ENCODE measurements at places on chromosomes 1 and 21.

- no peak for DNase-seq
These were observed 2.2 kb upstream of the ARHGAP30 start for GRCh38 chr1:161071886-161072371.

DNA sequence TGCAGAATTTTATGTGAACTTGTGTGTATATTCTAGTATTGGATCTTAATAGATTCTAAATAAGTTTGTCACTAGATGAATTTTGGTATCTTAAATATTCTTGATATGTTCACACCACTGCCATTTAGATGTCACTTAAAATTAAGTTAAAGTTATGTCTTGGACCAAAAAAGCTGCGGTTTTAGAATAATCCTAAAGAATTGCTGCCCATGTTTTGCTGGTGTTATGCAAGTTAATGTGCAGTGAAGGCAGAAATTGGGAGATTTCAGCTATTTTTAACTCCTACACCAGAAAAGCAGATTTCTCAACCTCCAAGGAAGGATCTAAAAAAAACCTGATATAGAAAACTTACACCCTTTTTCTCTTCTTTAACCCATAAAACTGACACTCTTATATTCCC is 757 bp downstream of the ACADM start:
- no peak for DNase-seq

GRCh38 chr1:206824331-206824730 is 41.1 kb upstream of the IL20 start:
- no peak for DNase-seq

DNA sequence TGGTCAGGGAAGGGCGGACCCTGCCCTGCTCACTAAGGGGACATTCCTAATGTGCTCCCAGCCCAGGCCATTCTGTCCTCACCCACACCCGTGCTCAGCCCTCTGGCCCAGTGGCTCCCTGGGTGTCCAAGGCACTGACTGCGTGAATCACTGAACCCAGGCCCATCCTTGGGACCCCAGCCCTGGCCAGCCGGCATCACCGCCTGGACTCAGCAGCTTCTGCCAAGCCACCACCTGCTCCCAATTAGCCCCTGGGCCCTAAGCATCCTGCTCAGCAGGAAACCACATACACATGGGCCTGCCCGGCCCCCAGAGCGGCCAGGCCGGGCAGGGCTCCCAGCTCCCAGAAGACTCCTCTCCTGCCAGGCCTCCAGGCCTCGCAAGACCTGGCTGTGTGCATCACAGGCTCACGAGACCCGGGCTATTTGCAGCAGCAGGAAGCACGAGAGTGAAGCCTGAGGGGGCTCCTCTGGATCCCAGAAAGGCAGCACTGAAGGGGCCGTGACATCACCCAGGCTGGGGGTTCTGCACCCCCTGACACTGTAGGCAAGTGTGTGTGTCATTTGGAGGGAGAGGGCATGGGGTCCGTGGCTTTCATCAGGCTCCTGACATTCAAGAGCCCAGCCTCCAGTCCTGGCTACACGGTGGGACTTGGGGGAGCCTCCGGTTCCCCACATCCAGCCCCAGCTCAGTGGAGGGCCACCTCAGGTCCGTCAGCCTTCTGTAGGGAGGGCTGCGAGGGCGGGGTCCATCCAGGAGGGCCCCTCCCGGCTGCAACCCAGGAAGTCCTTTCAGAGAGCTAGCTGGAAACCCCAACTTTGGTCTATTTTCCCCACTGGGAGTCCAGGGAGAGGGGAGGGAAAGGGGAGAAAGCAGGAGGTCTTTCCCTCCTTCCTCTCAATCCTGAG is 1.6 kb downstream of the MFAP2 start:
- no peak for DNase-seq

- DNase-seq, result no peak
These were observed 38.8 kb downstream of the LUZP1 start for GRCh38 chr1:23129846-23130245.

- DNase-seq, result no peak
These were observed 40.8 kb upstream of the C1orf174 start for GRCh38 chr1:3940754-3941345.

- DNase-seq, result no peak
These were observed 181.8 kb downstream of the ZNF281 start for GRCh38 chr1:200228081-200228480.

- DNase-seq, result no peak
These were observed 64.9 kb upstream of the DIRAS3 start for GRCh38 chr1:68115308-68115707.

GRCh38 chr1:179091691-179092165 is 9.9 kb downstream of the TOR3A start:
- no peak for DNase-seq

- DNase-seq, result no peak
These were observed 31.0 kb upstream of the ARID1A start for GRCh38 chr1:26664802-26665201.

DNA sequence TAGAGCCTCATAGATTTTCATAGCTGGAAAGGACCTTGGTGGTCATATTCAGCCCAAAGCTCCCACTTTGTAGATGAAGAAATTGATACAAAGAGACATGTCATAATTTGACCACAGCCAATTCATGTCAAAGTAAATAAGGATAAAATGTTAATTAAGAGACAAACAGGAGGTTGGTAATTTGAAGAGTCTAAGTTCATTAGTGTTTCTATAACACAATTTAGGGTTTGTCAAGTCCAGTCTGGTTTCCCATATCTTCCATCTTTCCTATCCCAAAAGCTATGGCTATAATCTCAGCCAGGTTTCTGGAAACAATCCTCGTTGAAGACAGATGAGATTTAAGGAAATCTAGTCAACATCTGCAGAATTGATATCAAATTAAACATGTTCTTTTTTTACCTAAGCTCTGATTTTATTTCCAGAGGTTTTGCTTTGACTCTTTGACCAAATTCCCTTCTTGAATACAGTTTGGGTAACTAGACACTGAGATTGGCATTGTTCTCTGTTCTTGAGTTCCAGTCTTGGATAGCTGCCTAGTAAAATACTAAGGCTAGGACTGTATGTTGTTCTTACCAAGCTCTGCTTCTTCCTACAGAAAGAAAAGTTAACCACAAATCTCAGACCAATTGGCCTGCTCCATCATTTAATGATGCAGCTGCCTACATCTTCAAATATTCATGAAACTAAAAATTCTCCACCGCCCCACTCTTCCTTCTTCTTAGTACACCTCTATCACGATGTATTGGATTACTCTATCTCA is 62.0 kb downstream of the SLC44A5 start:
- no peak for DNase-seq

- DNase-seq, result peak; percentile 21
These were observed 99.2 kb downstream of the LHX8 start for GRCh38 chr1:75233302-75233929.

- DNase-seq, result no peak
These were observed 24.9 kb upstream of the MAN1A2 start for GRCh38 chr1:117342397-117342796.

DNA sequence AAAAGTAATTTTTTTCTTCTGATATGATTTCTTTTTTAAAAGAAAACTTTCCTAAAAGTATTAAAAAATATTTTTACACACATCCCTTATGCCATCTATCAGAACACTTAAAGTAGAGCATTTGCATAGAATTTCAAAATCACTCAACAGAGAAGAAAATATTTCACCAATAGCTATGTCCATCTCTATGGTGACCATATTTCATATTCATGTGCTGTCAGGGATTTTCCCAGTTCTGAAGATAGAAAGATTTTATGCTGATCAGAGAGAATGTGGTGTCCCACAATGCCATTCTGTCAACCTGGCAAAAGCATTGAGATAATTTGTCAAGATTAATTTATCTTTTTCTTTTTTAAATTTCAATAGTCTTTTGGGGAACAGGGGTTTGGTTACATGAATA is 87.0 kb downstream of the C4BPA start:
- DNase-seq, result no peak

- DNase-seq, result peak; percentile 84
These were observed 104.2 kb upstream of the IPO9 start for GRCh38 chr1:201724766-201725118.

GRCh38 chr1:47724432-47724999 is 272.7 kb downstream of the TRABD2B start:
- DNase-seq, result no peak

DNA sequence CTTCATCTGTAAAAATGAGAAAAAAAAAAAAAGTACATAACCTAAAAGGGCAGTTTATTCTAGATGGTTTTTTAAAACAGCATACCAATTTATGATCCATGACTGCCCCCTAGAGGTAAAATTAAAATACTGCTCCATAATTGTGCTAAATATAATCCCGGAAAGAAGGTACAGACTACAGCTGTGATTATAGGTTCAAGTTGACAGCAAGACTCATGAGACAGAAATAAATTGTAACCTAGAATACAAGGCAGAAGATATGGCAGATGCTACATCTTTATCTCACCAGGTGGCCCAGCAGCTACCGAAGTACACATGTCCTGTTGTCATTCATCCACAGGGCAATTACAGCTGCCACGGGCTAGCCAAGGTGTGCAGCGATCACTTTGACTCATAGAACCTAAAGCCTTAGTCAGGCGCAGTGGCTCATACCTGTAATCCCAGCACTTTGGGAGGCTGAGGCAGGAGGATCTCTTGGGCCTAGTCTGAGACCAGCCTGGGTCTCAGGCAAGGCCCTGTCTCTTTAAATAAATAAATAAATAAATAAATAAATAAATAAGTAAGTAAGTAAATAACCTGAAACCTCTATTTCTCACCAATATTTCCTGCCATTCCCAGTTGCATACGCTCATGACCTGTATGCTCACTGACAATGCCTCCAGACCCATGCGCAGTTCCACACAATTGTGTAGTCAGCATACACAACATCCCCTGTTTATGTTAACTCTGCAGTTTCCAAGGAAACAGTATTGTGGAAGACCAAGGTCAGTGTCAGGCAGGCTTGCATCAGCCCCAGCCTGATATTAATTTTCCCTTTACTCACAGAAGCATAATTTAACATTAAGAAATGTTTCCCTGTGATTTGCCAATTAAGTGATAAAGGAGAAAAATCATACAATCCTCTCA is 18.3 kb upstream of the PPIE start:
- DNase-seq, result peak; percentile 66

GRCh38 chr1:210800301-210800700 is 333.6 kb downstream of the KCNH1 start:
- no peak for DNase-seq

DNA sequence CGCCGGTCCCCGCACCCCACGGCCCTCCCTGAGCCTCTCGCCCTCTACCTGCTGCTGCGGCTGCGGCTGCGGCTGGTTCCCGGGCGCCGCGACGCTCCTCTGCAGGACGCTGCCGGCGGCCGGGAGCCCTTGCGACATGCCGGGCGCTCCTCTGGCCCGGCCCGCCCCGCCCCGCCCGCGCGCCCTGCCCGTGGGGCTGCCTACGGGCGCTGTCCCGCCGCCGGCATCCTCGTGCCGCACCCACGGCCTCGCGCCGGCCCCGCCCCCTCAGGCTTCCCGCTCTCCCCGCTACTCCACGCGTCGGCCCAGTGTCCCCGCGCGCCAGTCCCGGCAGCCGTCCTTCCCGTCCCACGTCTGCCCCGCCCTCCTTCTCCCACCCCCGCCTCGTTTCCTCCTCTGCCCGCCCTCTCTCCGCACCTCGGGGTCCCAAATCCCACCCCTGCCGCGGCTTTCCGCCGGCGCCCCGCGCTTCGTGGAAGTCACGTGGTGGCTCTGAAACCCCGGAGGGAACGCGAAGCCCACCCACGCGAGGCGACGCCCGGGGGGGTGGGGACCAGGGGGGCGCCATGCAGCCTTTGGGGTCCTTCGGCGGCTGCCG is at the start of gene BATF3:
BATF3 (minus strand) TSS at position 216 of the 598 bp plus-strand sequence; CDS start at position 138, 78 bp downstream.
- DNase-seq, result peak; percentile 19

DNA sequence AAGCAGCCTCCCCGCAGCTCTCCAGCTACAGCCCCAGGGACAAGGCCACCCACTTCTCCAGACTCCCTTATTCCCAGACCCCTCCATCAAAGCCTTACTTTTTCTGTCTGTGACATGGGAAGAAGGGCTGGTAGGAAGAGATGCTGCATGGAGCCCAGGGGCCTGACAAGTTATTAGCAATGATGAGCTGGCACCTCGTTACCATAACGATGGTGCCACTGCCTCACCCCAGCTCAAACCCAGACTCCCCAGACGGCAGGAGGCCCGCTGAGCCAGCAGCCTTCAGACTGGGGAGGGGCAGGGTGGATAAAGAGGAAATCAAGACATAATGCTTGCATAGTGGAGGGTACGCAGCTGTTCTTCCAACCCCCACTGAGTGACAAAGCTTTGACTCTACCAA is 3.3 kb downstream of the DLGAP3 start:
- DNase-seq, result no peak

DNA sequence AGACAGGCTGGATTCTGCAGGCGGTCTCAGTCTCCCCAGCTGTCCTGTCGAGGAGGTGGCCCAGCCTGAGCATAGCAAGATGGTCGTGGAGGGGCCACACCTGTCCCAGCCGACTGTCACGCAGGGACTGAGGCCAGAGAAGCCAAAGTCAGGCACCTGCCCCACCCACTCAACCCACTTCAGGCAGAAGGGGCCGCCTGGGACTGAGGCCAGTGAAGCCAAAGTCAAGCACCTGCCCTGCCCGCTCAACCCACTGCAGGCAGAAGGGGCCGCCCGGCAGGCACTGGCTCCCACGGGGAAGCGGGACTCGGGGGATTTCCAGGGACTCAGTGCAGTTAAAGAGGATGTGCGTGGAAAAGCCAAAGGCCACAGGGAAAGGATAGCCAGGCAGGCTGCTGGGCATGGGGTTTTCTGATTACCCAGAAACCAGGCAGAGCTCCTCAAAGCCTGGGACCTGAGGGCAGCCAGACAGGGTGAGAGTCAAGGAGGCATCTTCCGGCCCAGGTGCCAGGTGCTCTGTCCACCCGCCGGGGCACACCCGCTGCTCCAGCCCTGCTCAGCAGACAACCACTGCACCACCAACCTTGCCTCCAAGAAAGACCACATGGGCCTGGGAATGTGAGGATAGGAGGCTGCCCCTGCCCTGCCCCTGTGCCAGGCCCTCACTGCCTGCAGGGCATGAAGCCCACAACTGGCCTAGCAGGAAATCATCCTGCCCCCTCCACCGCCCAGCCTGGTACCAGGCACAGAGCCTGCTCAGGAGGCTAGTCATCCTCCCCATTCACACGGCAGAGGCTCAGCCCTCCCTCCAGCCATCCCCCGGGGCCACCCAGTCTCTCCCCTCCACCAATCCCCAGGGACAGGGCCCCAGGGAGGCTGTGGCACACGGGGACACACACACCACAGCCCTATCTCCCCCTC is 41.0 kb downstream of the MEGF6 start:
- DNase-seq, result no peak

DNA sequence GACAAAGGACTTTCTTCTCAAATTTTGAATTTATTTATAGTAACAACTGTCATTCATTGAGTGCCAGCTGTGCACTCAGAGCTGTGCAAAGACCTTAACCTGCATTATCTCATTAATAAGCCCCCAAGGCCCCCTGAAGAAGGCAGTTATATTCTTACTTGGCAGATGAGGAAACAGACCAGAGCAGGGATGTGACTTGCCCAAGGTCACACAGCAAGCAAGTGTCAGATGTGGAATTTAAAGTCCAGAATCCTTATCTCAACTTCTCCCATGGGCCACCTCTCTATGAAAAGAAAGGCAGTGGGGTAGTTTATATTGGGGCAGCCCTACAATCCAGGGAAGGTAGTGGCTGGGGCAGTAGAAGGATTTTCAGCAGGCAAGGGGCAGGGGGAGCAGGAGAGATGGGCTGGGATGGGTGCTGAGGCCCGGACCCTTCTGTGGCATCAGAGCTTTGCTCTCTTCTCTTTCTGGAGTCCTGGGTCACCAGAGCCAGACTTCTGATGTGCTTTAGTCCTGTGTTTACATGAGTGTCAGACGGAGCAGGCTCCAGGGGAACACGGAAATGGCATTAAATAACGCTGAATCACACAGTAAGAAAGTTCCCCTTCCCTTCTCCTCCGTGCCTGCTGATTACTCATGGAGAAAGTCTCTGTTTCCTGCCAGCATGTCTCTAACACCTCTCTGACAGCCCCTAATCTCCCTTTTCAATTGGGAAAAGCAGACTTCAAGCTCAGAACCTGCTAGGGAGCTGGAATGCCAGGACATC is 39.5 kb downstream of the EPHB2 start:
- DNase-seq, result peak; percentile 43

- DNase-seq, result no peak
These were observed 50.7 kb downstream of the KAZN start for GRCh38 chr1:14648896-14649855.

Data from renal pelvis (tissue), 12 donors.